ENCODE measurements at places on chromosomes 16 and 17.

DNA sequence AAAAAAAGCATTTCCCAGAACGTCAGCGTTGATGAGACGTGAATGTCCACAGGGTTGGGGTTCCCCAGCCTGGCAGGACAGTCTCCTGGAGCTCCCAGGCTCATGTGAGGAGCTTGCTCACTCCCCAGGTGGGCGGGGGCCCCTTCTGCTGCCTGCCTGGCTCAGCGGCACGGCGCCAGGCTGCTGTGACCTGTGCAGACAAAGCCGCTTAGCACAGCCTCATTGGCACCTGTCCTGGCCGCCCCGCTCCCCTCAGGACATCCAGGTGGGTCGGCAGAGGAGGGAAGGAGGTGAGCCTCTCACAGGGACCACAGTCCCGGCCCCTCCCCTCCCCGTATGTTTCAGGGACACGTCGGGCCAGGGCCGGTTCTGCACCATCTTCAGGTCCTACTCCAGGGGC lies 12.9 kb upstream of the WFIKKN1 start:
- DNase-seq, result no peak

DNA sequence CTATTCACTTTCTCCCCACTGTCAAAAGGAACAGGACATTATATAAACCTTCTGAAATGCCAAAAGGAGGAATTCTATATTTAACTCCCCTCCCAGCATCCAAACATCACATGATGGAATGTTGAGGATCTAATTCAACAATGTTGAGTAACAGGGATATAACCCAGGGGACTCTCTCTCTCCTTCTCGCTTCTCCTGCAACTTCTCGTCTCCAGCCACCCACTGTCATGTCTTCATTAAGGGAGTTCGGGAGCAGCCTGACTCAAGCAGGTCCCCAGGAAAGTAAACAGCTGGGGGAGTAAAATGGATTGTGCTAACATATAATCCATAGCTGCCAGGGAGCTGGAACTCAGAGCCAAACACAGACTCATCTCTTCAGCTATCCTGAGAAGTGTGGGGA lies 51.7 kb downstream of the GRIN2A start:
- DNase-seq, result no peak

- no peak for DNase-seq
These were observed 8.4 kb downstream of the VPS9D1 start for GRCh38 chr16:89712274-89712781.

DNA sequence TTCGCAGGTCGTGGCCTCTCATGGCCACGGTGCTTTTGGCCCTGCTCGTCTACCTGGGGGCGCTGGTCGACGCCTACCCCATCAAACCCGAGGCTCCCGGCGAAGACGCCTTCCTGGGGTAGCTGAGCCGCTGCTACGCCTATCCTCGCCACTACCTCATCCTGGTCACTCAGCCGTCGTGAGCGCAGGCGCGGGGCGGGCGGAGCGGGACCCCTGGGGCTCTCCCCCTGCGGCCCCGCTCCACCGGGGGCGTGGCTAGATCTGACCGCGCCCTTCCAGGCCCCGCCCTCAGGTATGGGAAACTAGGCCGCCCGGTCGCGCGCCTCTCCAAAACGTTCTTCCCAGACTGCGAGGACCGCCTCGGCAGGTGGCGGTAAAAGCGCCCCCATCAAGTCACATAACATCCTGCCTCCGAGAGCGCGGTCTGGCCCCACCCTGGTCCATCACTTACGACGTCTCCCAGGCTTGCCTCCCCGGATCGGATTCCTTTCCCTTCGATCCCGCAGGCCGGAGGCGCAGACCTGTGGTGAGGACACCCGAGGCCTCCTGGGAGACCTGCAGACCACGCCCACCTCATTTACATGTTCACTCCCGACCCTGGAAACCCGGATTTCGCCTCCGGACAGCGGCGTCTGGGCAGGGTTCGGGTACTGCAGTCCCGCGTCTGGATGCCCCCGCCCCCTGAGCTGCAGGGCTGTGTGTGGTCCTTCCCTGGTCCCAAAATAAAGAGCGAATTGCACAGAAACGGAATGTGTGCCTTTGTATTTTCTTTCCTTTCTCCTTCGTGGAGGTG lies 91.5 kb upstream of the TMEM97 start:
- DNase-seq, result peak; percentile 93

GRCh38 chr17:69064001-69064400 lies 3.3 kb upstream of the ABCA9 start:
- DNase-seq, result no peak

DNA sequence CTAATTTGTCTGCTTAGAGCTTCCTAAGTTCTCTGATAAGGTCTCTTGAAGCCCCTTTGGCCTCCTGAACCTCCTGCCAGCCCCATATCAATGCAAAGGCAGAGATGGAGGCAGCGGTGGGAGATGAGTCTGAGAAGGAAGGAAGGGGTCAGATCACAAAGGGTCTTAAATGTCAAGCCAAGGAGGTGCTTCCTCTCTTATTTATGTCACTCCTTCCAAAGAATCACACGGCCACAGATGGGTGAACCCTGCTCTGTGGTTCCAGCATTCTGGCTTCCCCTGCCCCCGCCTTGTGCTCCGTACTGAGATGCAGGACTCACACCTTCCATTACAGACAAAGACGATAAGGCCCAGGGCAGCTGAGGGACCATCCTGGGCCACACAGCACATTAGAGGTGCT lies 96.3 kb downstream of the GSG1L start:
- no peak for DNase-seq

DNA sequence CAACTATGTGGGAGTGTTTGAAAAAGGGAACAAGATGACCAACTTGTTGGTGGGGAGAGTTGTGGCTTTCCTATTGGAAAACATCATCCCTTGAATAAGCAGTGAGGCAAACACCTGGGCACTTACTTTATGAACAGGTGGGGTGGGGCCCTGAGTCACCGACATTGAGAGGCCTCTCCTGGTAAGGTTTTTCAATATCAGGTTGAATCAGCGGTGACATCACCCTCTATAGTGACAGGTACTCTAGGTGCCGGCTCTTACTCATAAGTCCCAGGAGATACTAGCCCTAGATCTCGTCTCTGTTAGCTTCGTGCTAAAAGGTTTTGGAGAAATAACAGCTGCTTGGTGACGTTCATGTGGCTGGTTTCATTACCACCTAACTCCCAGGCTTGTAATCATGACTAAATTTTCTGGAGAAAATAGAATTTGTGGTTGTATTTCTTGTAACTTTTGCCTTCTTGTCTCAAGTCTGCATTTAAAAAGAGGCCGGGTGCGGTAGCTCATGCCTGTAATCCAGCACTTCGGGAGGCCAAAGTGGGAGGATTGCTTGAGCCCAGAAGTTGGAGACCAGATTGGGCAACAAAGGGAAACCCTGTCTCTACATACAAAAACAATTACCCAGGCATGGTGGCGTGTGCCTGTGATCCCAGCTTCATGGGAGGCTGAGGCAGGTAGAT lies 19.3 kb downstream of the CDH1 start:
- DNase-seq, result peak; percentile 70

GRCh38 chr16:3988824-3989223 lies 108.3 kb upstream of the CREBBP start:
- DNase-seq, result no peak

DNA sequence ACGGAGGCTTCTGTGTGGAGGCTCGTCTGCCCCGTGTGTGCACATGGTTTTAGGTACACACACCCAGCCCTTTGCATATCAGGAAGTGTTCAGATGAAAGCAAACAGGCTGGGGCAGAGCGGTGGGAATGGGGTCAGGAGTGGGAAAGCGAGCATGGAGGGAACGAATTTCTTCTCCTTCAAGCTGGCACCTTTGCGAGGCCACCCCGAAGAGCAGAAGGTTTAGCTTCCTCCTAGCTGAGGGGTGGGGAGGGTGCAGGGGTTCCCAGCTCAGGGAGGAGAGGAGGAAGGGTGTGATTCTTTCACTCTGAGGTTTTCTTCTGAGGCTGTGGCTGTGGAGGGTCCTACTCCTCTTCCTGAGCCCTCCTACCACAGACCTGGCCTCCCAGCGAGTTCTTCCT lies 83.6 kb downstream of the ABR start:
- peak; percentile 80 for DNase-seq

- no peak for DNase-seq
These were observed 13.7 kb downstream of the KRABD2 start for GRCh38 chr17:8362651-8363332.

DNA sequence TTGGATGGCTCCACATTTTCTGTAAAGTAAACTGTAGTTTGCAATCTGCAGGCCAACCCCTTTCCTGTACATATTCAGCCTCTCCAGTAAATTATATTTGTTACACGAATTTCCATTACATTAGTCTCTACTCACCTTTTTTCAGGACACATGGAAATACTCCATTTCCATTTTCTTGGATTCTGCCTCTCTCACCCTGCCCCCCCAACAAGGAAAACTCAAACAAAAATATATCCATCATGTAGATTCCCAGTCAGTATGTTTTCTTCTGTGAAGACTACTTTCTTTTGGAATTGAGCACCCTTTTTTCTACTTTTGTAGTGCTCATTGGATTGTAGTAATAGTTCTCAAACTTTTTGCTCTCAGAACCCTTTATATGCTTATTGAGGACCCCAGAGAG lies 2.9 kb downstream of the PPM1D start:
- DNase-seq, result no peak

DNA sequence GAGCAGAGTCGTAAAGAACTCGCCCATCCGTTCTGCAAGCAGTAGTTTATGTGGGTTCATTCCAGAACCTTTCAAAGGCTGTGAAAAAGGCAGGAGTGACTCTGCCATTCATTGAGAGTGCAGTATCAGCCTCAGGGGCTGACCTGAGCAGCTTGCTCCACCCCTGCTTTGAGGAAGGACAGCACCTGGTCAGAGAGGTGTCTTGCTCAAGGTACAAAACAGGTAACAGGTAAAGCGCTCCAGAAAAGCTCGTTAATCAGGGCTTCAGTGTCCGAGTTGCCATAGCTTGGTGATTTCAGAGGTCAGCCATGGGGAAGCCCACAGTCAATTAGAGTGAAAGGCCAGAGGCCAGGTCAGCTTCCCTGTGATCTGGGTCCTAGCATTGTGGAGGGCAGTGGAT lies 251.1 kb downstream of the ABCC12 start:
- DNase-seq, result no peak

GRCh38 chr16:4053301-4053845 lies 62.9 kb downstream of the ADCY9 start:
- DNase-seq, result no peak

DNA sequence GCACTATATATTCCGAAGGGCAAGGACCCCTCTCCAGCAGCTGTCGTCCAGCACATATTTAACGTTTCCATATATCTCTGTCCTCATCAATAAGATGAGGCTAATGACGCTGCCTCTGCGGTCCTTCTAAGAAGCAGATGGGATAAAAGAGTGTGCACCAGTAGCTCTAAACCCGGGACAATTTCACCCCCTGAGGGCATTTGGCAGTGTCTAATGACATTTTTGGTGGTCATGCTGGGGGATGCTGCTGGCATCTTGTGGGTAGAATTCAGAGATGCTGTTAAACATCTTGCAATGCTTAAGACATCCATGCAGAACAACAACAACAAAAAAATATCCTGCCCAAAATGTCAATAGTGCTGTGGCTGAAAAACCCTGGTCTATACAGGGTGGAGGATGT lies 372.9 kb downstream of the CDH13 start:
- DNase-seq, result no peak

- peak; percentile 82 for DNase-seq
These were observed at the start of gene CORO6 for GRCh38 chr17:29622337-29623282. Gene CORO6, minus strand, starts transcription at chr17:29622912. Its CDS starts 1,491 bp downstream, at chr17:29621421.

DNA sequence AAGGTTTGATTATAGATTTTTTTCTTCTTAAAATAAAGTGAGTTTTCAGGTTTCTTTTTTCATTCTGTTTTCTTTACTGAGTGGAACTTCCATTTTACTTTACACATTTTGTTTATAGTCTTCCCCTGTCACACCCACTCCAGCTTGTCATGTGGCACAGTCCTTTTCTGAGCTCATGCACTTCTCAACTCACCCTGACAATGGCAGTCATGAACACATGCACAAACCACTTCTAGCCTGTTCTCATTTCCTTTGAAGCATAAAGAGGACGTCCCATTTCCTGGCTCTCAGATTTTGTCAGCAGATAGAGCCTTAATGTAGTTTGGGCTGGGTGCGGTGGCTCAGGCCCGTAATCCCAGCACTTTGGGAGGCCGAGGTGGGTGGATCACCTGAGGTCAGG lies 168.0 kb downstream of the AHSP start:
- DNase-seq, result peak; percentile 73

DNA sequence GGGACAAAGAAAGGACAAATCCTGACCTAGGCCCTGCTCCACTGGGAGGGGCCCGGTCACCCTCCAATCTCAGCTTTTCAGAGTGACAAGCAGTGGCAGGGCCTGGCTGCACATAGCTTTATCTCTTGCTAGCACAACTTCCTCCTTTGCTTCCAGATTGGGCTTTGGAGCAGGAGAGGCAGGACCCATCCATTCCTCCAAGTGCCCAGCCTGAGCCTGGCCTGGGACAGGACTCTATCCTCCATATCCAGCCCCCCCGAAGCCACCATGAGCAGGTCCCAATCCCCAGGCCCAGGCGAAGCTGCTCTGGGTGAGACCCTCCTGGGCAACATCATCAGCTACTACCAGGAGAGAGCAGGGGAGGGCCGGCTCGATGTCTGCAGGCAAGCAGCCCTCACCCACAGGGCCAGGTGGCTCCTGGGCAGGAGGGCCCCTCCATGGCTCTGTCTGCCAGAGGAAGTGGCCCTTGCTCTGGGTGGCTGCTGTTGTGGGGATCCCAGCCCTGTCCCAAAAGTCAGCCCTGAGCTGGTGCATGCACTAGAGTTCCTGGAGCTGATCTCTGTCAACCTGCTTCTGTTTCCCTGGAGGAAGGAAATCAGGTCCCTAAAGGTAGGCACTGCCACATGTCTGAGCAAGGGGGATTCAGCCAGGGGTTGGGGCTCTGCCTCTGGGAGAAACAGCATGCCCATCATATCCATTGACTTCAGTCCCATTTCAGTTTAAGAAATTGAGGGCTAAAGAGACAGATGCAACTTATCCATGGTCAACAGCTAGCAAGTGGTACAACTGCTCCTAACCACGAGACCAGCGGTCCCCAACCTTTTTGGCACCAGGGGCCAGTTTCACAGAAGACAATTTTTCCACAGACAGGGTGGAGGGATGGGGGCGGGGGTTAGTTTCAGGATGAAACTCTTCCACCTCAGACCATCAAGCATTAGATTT lies 58.9 kb downstream of the TK2 start:
- DNase-seq, result peak; percentile 23

DNA sequence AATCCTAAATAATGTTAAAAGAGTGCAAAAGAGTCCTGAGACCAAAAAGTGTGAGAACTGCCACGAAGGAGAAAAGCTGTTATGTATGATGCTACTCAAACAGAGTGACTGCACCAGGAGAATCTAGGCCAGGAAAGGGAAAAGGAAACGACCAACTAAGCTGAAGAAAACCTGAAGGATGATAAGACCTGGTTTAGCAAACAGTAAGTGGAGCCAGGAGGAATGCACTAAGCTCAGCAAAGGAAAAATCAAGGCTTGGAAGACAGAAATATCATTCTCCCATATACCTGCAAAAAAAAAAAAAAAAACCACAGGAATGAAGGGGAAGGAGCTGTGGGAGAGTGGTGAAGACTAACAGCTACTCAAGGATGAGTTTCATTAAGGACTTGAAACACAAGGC lies 21.1 kb downstream of the CMC2 start:
- DNase-seq, result no peak
